Stimulated activated CD8-positive, alpha-beta memory T cell treated with anti-CD3 and anti-CD28 coated beads, Interleukin-15, amount 100 ng/mL, for 4 hours (primary cell): ENCODE measurements at places on chromosomes 16 and 17.

DNA sequence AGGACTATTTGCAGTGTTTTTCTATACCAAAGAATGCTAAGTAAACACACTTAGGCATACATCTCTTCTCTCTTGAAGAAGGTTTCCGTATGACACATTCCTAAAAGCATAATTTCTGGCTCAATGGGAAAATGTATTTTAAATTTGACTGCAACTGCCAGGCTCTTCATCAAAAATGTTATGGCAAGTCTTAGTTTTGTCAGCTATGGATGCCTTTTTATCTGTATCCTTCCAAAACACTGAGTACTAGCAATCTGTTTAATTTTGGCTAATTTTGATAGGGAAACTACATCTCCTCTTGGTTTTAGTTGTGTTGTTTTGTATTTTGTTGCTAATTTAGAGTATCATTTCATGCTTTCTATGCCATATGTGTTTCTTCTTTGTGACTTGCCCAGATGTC, 35.4 kb downstream of the MRPS23 start:
- DNase-seq = no peak

DNA sequence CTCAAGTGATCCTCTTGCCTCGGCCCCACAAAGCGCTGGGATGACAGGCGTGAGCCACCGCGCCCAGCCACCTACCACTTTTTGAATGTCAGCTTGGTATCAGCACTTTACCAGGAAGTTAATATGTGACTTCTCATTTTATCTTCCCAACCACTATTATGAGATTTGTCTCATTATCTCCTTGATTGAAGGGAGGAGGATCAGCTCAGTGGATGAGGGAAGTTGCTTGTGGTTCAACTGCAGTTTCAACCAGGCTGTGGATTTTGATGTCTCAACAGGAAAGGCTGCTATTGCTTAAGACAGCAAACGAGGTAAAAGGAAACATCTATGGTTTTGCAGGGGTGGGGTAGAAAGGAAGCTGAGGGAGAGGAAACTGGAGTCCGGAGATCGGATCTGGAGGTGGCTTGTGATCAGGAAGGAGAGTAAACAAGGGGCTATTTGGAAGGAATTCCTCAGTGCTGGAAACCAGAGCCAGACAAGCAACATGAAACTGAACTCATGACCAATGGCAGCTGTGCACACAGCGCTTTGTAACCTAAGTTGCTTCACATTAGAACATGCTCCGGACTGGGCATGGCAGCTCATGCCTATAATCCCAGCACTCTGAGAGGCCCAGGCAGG, 180.5 kb downstream of the VPS53 start:
- DNase-seq = no peak

DNA sequence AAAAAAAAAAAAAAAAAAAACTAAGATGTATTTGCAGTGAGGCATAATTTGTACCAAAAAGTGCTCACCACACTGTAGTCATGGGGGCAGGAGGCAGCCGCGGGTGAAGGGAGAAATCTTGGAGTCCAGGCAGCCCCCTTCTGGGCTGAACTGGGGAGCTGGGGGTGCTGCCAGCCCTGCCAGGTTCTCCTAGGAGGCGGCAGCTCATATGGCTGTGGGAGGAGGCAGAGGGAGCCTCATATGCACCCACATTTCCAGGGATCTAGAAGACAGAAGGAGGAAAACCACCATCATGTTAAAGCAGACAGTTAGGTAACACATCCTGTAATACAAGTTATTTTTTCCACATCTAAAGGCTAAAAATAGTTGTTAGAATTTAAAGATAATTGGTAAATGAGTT, 16.3 kb downstream of the MAPT start:
- no peak for DNase-seq

DNA sequence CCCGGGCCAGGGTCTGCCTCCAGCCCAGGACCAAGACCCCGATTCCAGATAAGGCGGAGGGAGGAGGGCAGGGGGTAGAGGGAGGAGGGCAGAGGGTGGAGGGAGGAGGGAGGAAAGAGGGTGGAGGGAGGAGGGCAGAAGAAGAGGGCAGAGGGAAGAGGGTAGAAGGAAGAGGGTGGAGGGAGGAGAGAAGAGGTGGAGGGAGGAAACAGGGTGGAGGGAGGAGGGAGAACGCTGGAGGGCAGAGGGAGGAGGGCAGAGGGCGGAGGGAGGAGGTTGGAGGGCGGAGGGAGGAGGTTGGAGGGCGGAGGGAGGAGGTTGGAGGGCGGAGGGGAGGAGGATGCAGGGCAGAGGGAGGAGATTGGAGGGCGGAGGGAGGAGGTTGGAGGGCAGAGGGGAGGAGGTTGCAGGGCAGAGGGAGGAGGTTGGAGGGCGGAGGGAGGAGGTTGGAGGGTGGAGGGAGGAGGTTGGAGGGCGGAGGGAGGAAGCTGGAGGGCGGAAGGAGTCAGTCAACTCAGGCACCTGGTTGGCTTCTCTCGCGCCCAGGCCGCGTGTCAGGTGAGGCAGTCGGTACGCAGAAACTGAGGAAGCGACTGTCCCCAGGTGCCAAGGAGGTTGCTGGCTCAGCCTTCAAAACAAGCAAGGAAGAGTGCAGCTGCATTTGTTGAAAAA, 65.2 kb downstream of the KLHDC4 start:
- no peak for DNase-seq

GRCh38 chr17:4980644-4981216, 6.7 kb downstream of the CAMTA2 start:
- DNase-seq = no peak

GRCh38 chr17:46841561-46842379, 9.6 kb upstream of the WNT9B start:
- DNase-seq = no peak

GRCh38 chr16:67805718-67806427, 487 bp downstream of the RANBP10 start:
- no peak for DNase-seq

- DNase-seq = no peak
Measured at GRCh38 chr16:57937861-57938260, 33.1 kb downstream of the CNGB1 start.

GRCh38 chr16:411576-412265, 10.0 kb downstream of the DECR2 start:
- no peak for DNase-seq
